ENCODE measurements at places on chromosomes 6 and 20.

DNA sequence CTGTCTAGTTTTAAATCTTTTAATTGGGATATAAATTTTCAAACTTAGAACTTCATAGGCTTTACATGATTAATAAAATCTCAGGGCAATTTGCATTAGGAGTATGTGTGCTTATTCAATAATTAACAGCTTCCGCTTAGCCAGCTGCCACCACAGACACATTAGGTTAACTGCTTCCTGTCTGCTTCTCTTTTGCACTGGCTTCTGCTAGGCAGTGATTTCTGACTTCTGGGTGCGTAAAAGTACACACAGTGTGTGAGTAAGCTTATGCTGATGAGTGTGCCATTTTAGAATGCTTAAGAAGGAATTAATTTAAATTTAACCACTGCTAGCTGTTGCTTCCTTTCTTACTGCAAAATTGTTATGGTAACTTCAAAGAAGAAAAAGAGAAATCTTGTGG, 73.9 kb downstream of the F13A1 start:
- DNase-seq, result no peak

DNA sequence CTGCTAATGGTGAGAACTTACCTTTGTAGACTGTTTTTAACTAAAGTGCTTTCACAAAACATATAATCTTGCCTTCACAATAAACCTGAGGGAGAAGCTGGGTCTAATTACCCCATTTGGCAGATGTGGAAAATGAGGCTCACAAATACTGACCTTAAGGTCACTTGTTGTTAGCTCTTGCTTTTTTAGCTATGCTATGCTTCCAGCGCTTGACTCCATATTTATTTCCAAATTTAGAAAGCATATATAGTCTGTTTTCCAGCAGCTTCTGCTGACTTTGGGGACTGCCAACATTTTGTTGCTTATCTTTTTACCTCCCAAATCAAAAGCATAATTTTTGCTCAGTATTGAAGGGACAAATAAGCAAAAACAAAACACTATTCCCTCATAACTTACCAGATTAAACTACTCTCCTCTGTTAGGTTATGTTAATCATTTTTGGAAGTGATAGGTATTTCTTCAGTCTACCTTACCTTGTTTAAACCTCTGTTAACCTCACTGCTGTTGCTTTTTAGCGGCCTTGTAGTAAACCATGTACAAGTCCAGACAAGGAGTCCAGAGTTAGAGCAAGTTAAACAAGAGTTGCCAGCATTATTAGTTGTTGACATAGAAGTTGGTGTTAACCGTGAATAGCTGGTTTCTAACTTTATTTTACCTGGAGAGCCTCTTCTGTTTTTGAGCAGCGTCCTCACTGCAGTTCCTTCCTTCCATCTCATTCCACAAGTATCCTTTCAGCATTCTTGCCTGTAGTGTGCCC, 4.9 kb upstream of the BTBD3 start:
- no peak for DNase-seq

- no peak for DNase-seq
These were observed 128.0 kb downstream of the TENT5A start for GRCh38 chr6:81624453-81624852.

- no peak for DNase-seq
These were observed 270.8 kb downstream of the SMOC2 start for GRCh38 chr6:168711666-168712300.

GRCh38 chr6:109048670-109049415, 45.8 kb downstream of the SESN1 start:
- DNase-seq, result no peak

- DNase-seq, result no peak
These were observed 38.4 kb downstream of the BCKDHB start for GRCh38 chr6:80144753-80145315.

Data from HS-5 (cell line).